GM04504 (cell line): ENCODE measurements at places on chromosomes 7 and 10.

DNA sequence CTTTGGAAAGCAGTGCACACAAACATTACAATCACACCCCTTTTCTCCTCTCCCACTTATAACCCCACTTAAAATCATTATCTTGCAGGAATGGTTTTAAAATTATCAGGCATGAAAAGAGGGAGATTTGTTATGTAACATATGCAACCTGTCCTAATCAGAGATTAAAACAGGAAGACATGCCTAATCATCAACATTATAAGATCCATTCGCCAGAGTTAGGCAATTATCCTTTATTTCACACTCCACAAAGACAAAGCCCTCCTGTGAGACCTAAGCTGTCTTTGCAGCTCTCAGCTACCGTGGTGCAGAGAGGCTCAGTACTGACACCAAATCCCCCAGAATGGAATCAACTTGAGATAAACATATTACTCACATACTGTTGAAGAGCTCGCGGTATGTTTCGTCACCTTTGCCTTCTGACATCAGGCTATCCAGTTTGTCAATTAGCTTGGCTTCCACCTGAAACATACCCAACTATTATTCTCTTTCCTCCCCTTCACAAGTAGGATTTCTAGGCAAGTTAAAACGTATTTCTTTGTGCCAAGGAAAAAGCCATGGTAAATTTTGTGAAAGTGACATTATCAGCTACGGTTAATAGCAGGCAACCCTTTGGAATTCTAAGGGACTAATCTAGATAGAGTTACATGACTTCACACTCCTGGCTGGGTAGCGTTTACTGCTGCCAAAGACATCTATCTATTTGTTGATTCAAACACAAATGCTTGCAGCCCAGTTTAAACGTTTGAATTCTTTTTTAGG, 226.2 kb upstream of the IMMP2L start:
- DNase-seq: no peak

DNA sequence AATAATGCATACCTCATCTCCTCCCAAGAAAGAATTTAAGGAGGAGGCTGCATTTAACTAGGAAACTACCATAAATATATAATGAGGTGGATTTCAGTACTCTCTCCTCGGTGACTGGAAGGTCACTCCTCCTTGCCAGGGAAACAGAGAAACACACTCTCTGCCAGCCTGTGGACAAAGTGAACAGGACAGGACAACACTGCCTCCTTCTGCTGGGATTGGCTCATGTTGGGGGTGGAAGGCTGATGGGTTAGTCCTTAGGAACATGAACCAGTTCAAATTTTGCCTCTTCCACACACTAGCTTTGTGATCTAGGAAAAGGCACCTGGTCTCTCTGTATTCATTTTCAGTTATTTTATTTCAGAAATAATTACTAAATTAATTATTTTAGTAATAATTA, 50.6 kb upstream of the STEAP4 start:
- no peak for DNase-seq

DNA sequence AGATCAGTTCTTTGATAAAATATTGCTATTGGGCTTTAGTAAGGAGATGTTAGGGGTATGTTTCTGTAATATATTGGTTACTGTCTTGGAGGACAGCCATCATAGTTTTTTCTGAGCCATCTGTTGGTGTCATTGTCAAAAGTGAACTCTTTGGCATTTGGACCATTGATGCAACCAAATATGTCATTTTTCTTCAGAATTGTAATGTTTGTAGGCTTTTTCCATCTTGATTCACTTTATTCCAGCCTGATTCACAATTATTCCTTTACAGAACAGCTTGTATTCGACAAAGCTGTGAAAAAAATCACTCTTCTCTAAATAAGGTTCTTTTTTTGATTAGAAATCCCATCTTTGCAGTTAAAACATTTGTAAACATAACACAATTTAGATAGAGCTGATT, 37.4 kb downstream of the SMNDC1 start:
- no peak for DNase-seq

DNA sequence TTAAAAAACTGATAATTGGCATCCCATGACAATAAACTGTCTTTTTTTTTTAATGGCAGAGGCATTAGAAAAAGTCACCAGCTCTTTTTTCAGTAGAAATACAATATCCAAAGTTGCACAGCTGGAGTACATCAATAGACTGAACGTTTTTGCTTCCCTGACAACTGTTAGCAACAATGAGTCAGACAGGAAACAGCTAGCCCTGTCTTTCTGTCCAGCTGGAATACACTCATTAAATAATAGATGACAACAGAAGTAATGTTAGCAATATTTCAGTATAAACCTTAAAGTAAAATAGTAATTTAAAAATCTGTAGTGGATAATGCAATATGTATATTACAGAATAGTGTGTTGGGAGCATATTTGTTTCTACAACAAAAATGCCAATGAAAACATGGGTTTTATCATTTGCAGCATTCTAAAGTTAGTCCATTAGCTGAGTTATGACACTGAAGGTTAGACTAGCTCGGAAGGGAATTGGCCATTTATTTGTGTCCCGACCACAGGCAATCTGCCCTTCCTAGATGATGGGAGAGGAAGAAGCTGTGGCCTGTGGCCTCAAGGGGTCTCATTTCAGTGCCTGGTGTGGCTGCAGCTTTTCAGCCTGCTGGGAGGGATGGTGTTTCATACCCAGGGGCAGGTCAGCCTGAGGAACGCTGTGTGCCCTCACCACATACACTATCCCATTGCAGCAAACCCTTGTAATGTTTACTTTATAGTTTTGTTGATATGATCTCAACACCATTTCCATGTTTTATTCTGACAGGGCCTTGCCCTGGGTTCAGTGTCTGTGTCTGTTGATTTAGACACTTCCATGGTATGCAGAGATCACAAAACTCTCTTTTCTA, 173.3 kb downstream of the SLC16A9 start:
- peak; percentile 73 for DNase-seq

DNA sequence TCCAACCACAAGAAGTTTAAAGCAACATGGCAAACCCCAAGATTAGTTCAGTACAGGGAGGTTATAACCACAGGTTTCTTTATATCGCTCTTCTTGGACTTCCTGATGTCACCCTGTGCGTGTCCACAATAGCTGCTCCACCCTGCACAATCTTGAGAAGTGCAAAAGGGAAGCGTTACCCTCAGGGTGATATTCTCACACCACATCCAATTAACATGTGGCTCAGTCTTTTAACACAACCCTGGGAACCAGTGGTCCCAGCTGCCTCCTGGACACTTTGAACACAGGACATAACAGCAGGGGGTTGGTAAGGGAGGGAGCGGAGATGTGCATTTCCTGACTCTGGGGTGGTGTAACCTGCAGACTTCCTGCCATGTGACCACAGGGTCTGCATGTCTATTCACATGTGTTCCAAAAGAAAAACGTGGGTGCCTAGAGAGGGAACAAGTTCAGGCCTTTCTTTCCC, 64.6 kb downstream of the GSAP start:
- DNase-seq: no peak

- no peak for DNase-seq
Observed at GRCh38 chr7:139767561-139767982, 10.2 kb downstream of the HIPK2 start.

DNA sequence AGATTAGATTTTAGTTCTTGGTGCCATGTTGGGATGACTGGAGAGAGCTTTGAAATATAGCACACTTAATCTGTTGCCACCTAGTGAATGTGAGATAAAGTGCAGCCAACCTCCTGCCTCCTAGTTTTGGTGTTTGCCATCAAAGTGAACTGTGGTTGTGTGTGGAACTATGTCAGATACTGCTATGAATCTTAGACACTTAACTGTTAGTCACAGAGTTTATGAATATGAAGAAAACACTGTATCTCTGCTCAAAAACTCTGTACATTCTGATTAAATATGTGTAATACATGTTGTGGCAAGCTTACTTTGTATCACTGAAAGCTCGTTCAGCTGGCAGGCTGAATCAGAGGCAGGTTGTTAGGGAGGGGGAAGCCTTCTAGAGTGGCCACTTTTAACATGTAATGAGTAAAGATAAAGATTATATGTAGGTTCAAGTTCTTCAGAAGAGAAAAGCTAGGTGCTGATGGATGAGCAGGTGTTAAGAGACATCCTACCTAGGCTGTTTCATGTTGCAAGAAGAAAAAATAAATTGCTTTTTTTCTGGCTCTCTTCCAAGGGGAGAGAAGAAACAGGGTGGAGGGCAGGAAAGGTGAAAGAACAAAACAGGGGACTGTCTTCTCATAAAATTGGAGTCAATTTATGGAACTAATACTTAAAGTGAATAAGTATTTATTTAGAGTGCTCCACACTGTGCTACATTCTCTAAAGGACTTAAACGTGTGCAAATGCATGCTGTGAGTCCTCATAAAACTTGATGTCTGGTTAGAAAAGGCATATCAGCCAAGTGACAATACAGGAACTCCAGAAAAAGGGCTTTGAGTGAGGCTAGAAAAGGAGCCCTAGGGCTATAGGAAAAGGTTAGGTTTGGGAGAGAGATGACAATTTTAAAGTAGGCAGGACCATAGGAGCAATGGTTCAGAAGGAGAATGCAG, 14.1 kb upstream of the LAMB1 start:
- DNase-seq: no peak

GRCh38 chr10:9302140-9302746, 1247.8 kb downstream of the GATA3 start:
- DNase-seq: peak; percentile 19
